ENCODE measurements at places on chromosomes 1 and 21.
A peak's percentile ranks its signal among the peaks of the same experiment; 100 is the strongest.

DNA sequence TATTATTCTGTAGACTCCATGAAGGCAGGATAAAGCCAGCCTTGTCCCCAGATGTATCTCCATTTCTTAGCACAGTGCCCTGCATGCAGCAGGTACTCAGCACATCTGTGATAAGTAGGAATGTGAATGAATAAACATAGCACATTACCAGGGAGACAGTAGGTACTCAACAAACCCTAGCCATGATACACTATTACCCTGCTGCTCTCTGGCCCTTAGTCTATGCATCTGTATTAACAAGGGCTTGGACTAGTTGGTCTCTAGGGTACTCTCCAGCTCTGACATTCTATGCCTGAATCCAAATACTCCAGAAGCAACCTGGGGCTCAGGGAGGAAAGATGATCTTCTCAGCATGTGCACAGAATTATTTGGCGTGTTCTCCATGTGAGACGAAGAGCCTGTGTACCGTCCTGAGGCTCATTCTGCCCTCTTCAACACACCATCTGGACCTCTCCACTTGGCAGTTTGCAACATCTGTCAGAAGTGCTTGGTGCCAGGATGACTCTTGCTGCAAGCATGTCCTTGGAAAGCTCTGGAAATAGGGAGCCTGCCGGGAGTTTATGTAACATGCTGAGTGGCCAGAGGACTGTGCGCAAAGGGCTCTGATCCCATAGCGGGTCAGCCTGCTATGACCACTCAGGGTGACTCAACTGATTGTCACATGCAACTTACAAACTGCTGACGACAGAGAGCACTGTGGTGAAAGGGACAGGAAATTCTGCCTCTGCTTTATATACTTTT lies 228.2 kb upstream of the USP24 start:
- DNase-seq = peak; percentile 97

GRCh38 chr1:12572522-12572921 lies 45.5 kb downstream of the DHRS3 start:
- DNase-seq = peak; percentile 71

DNA sequence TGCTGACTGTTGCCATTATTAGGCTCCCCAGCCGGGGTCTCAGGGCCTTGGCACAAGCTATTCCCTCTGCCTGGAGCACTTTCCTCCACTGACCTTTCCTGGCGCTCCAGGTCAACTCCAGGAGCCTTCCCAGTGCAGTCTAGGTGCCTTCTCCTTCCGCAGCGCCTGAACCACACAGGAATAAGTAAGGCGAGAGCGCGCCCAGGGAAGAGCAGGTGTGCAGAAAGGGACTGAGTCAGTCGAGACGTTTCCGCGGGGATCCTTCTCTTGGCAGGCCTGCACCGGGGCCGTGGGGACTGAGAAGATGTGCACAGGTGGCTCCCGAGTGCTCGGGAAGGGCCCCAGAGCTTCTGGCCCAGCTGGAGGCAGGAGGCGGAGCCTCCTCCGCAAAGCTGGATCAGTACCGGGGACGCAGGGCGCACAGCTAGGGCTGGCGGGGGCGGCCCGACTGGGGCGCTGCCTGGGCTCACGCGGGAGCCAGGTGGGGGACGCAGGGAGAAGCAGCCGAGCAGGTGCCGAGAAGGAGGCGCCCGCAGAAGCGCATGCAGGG lies 765 bp upstream of the BMP8A start:
- DNase-seq = no peak

- DNase-seq = no peak
These were observed 51.9 kb downstream of the PHC2 start for GRCh38 chr1:33378976-33379375.

DNA sequence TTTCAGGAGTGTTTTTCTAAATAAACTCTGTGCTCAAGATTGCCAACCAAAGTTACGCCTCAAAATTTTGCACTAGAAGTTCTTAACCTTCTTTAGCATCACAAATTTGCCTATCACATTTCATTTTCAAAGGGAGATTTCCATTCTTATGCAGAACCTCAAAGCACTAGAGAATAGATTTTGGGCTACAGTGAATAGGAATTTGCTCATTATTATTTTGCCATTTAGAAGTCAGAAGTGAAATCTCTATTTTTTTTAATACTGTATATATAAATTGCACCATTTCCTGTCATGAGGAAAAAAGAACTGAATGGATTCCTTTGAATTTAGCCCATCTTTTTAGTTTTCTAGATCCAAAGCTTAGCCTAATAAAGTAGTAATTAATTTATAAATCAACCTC lies 796.4 kb downstream of the ADGRL2 start:
- DNase-seq = no peak

DNA sequence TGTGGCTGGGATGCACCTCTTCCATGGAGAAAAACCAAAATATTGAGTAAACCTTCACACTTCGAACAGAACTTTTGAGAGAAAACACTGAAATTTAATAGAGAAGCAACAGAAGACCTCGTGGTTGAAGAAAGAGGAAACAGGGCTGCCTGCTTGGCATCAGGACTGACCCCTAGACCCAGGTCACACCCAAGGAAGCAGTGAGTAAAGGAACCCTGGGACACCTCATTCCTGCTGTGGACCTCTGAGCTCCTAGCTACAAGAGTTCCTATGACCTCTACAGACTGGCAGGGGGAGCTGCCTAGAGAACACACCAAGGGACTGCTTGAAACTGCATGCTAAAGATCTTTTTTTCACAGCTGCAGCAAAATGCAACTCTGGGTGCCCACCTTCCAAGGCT lies 67.8 kb downstream of the FASLG start:
- no peak for DNase-seq

DNA sequence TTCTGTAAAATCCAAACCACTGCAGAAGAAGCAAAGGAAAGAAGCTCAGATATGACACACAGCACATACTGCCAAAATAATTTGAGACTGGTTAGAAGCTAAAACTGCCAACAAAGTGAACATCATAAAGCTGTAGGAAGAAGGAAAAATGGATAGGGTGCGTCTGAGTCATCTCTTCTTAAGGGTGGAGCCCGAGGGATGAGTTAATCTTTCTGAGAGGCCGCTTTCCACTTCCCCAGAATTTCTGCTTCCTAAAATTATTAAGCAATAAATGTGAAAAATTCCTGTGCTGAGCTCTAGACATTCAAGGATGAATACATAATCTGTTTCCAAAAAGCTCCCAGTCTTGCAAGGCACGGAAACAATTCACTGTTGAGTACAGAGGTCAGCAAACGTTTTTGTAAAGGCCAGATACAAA lies 20.1 kb downstream of the PPT1 start:
- peak; percentile 56 for DNase-seq

GRCh38 chr1:165686121-165686970 lies 12.0 kb downstream of the ALDH9A1 start:
- no peak for DNase-seq

- no peak for DNase-seq
These were observed 97.7 kb downstream of the CACHD1 start for GRCh38 chr1:64567426-64568170.

DNA sequence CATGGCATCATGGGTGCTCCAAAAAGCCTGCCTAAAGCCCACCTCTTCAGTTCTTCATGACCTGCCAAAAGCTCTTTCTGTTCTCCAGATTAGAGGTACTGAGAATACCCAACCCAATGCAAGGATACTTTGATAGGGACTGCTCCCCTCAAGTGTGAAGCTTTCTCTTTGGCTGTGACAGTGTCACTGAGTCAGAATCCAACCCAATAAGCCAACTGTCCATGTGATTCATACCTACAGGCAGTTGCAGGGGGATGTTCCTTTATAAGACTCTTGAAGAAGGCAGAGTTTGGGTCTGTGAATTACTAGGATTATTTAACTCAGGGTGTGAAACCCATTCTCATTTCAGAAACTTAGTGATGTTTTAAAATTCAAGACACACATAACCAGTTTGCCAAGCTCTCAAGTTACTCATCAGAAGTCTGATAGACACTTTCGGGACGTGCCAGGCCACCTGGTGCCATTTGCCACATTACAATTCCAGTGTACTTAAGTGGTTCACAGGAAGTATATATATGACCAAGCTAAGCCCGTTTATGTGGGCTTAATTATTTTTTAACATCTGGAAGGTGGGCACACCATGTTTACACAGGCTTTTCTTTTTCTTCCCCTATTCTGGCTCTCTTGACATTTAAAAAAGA lies 265.8 kb downstream of the NFIA start:
- no peak for DNase-seq

DNA sequence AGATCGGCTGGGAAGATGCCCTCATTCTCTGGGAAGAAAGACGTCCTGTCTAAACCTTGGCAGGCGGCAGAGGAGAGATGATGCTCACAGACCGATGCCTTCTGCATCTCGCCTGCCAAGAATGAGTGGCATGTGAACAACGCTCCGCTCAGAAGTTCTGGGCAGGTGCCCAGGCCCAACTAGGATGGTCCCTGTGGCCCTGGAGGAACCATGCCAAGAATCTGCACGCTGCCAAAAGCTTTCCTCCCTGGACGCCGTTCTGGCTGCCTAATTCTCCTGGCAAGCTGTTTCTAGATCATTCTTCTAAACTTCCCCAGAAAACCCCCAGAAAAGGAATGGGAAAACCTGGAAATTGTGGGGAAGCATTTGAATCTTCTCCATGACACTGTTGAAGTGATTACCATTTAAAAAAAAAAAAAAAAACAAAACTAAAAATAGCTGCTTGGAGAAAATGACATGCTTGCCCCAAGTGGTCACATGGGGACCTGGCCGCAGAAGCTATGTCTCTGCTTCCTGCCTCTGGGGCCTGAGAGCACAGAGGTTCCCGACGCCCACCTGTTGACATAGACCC lies 440.9 kb downstream of the PRDM2 start:
- DNase-seq = no peak

- peak; percentile 69 for DNase-seq
These were observed 20.0 kb downstream of the SLC16A4 start for GRCh38 chr1:110370827-110371226.

- DNase-seq = no peak
These were observed 15.8 kb downstream of the COLGALT2 start for GRCh38 chr1:184021728-184022127.

- DNase-seq = no peak
These were observed 21.9 kb downstream of the PIK3R3 start for GRCh38 chr1:46110521-46110920.

DNA sequence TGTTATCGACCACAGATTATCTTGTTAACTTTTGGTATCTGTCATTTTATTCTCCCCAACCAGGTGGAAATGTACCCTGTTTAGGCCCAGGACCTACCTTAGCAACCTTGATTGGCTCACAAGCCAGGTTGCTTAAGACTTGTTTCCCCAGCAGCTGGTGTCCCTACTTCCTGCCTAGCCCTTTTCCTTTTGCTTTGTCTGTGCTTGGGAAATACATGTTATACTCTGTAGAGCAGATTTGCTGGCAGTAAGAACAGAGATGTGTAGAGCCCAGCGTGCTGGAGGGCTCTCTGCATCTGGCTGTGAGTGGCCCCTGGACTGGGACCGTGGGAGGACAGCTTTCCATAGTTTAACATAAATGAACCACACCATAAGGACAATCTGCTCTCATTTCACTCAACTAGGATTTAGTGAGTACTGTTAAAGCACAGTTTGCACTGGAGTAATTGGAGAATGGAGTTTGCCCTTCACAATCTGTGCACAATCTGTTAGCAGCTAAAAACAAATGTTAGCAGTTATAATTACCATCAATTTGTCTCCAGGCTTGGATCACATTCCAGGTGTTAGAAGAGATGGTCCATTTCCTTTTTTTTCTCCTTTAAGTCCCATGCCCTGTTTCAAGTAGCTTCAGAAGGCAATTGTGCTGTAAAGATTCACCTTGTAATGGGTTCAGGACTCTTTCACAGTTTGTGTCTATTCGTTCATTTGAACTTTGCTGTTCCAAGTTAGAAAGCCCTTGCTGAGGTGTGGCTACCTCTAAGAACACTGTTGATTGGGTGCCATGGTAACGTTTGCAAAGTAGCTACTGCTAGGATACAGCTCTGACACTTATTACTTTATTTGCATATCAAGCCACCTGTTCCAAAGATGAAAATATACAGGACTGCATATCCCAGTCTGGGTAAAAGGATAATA lies at the start of gene APOBEC4:
Gene APOBEC4 (minus strand): TSS at position 770 of the 915 bp plus-strand sequence. CDS start 4,535 bp downstream, outside the sequence.
- DNase-seq = no peak

DNA sequence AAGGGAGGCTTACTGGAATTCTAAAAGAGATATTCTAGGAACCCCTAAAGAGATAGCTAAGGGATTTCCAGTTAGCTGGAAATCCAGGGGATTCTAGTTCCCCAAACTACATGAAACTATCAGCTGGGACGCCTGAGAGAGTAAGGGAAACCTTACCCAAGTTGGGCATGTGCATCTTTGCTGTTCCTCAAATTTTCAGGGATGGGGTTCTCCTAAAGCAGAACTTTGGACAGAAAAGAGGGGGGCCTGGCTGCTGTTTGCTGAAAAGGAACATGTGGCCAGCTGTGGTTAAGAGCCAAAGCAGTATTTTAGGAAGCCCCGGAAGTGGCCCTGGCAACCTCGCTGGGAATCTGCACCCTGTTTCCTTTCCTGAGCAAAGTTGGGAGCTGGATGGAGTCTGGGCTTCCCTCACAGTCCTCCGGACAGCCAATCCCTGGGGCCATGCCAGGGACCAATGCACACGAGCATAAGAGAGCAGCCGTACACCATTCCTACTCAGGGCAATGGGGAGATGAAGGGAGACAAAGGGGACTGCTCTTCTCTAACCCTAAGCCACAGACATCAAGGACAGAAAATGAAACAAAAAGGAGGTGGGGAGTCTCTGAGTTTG lies 154.3 kb downstream of the PLXNA2 start:
- no peak for DNase-seq

- DNase-seq = no peak
These were observed 8.7 kb downstream of the IER5 start for GRCh38 chr1:181097242-181097641.

- no peak for DNase-seq
These were observed 162.6 kb upstream of the USP25 start for GRCh38 chr21:15567191-15567590.

DNA sequence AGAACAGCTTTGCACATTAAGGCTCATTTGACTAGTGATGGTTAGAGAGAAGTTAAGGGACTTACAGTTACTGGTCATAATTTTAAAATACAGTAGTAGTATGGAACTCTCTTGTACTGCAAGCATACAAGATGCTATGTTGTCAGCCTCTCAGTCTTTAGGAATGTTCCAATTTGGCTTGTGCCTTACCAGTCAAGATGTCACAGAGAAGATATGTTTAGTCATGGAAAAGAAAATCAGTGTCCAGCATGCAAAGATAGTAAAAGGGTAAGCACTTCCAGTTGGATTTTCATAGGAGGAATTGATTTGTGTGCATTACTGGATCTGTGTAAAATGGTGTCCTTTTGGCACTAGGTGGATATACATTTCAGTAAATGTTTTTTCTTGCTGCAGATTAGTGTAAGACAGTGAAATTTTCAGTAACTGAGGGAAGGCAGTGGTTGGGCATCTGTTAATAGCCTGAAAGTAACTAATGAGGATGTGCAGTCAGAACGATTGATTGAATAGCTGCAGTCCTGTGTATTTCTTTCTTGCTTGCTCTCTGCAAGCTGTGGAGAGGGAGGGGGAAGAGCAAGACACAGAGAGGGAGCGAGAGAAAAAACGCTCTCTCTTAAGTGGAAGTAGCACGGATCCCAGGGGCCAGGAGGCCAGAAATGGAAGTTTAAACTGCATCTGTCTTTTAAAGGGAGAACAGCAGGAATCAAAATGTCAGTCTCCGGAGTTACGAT lies 108.2 kb downstream of the CLEC20A start:
- peak; percentile 53 for DNase-seq

DNA sequence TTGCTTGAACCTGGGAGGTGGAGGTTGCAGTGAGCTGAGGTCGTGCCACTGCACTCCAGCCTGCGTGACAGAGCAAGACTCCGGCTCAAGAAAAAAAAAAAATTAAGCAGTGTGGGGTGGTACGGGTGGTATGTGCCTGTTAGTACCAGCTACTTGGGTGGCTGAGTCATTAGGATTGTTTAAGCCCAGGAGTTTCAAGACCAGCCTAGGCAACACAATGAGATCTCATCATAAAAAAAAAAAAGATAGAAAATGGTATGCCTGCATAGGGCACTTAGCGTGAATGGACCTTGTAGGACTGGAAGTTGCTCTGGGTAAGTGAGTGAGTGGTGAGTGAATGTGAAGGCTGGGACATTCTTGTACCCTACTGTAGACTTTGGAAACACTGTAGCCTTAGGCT lies 37.0 kb downstream of the TBCE start:
- no peak for DNase-seq
